Hepatocyte (in vitro differentiated cells): ENCODE measurements at places on chromosomes 2 and 18. TPM values are rescaled to one million over a fixed set of nuclear protein-coding genes. Genes with fewer than 3 reads are reported as not detected.

Gene POTEC
- total RNA-seq, result not detected in 2 replicates

Gene CDKL4
- 0.10 and 1.8 TPM in 2 replicates for total RNA-seq

Gene CDH19
- not detected in 2 replicates for total RNA-seq

Gene GULP1
- 135 TPM in 2 replicates for total RNA-seq

Gene PRKCE
- total RNA-seq, result 6.1 and 11.9 TPM in 2 replicates

Gene C2orf66
- 0.07 TPM in 1 of 2 replicates, not detected in the other for total RNA-seq

Gene SANBR
- total RNA-seq, result 5.8 and 8.0 TPM in 2 replicates

Gene POTEE
- 6.9 and 9.6 TPM in 2 replicates for total RNA-seq

Gene SCYGR6
- total RNA-seq, result not detected in 2 replicates

DNA sequence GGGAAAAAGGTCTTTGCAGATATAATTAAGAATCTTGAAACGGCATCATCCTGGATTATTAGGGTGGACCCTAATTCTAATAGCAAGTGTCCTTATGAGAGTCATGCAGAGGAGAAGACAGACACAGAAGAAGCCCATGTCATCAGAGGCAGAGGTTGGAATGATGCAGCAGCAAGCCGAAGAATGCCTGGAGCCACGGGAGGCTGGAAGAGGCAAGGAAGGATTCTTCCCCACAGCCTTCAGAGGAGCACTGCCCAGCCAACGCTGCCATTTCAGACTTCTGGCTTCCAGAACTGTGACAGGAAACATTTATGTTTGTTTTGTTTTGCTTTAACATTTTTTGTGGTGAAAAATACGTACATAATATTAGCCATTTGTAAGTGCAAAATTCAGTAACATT lies 72.3 kb downstream of the MCFD2 start:
- no peaks in the 10 kb centered on the region for H3K36me3 ChIP-seq
- H3K27ac ChIP-seq, result no peak overlapping the region
- no peaks in the 10 kb centered on the region for H3K27me3 ChIP-seq
- H3K4me3 ChIP-seq, result no peak overlapping the region
- peaks cover 29% of the 10 kb centered on the region for H3K4me1 ChIP-seq

GRCh38 chr2:173349287-173349686 lies 5.4 kb upstream of the CDCA7 start:
- no peaks in the 10 kb centered on the region for H3K36me3 ChIP-seq
- peaks cover 12% of the 10 kb centered on the region for H3K4me1 ChIP-seq
- H3K27me3 ChIP-seq, result no peaks in the 10 kb centered on the region
- DNase-seq, result no peak
- H3K27ac ChIP-seq, result no peak overlapping the region

GRCh38 chr2:54233832-54234649 lies 22.0 kb downstream of the TSPYL6 start:
- no peak for DNase-seq
- no peak overlapping the region for H3K4me3 ChIP-seq
- H3K27ac ChIP-seq, result no peak overlapping the region
- H3K36me3 ChIP-seq, result no peaks in the 10 kb centered on the region

GRCh38 chr18:59270689-59271257 lies 2.5 kb downstream of the RAX start:
- H3K27ac ChIP-seq, result no peak overlapping the region
- peaks cover 17% of the 10 kb centered on the region for H3K4me1 ChIP-seq
- peaks cover 98% of the 10 kb centered on the region for H3K27me3 ChIP-seq
- no peak for DNase-seq

DNA sequence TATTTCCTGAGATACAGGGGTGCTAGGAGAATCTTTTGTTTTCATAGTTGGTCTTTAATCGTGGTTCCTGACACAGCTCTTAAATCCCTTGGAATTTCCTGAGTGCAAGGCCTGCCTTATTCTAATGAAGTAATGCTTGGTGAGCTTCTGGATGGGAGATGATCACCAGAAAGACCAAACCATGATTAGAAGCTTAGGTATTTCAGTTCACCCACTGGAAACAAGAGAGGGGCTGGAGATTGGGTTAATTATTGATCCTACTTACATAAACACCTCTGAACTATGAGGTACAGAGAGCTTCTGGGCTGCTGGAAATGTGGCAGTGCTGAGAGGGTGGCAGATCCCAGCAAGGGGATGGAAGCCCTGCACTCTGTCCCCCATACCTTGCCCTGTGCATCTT lies 406.8 kb downstream of the THSD7B start:
- no peaks in the 10 kb centered on the region for H3K27me3 ChIP-seq
- H3K36me3 ChIP-seq, result no peaks in the 10 kb centered on the region
- H3K4me3 ChIP-seq, result no peak overlapping the region
- peak overlapping the region; percentile 54 for H3K27ac ChIP-seq

GRCh38 chr2:158125756-158126498 lies 24.3 kb downstream of the UPP2 start:
- no peak for DNase-seq
- H3K4me3 ChIP-seq, result no peak overlapping the region
- H3K27ac ChIP-seq, result peak overlapping the region; percentile 44
- no peaks in the 10 kb centered on the region for H3K27me3 ChIP-seq
- peaks cover 42% of the 10 kb centered on the region for H3K4me1 ChIP-seq

GRCh38 chr2:10668402-10669012 lies 21.3 kb downstream of the NOL10 start:
- no peak overlapping the region for H3K4me3 ChIP-seq
- H3K36me3 ChIP-seq, result no peaks in the 10 kb centered on the region
- no peak overlapping the region for H3K27ac ChIP-seq
- peak; percentile 83 for DNase-seq
- no peaks in the 10 kb centered on the region for H3K4me1 ChIP-seq

- no peak overlapping the region for H3K4me3 ChIP-seq
- peaks cover 98% of the 10 kb centered on the region for H3K27me3 ChIP-seq
- no peak for DNase-seq
- H3K4me1 ChIP-seq, result peaks cover 6% of the 10 kb centered on the region
- H3K36me3 ChIP-seq, result no peaks in the 10 kb centered on the region
These were observed 1.2 kb downstream of the TLX2 start for GRCh38 chr2:74515271-74515980.

GRCh38 chr2:4190548-4190947 lies 487.2 kb downstream of the DCDC2C start:
- no peaks in the 10 kb centered on the region for H3K27me3 ChIP-seq
- no peak overlapping the region for H3K27ac ChIP-seq
- no peaks in the 10 kb centered on the region for H3K36me3 ChIP-seq
- no peaks in the 10 kb centered on the region for H3K4me1 ChIP-seq
- H3K4me3 ChIP-seq, result no peak overlapping the region

DNA sequence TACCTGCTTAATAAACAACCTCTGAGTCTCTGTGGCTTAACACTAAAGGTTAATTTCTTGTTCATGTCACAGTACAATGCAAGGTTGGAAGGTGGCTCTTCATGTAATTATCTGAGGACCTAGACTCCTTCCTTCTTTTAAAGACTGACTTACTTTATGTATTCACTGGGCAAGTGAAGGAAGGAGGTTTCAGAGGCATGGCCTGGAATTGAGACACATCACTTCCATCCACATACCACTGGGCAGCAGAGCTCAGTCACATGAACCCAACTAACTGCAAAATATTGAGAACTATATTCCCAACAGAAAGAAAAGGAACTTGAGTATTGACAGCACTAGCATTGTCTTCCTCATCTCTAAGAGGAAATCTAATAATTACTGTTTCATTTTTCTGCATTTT lies 57.5 kb upstream of the FN1 start:
- H3K36me3 ChIP-seq, result no peaks in the 10 kb centered on the region
- H3K27me3 ChIP-seq, result no peaks in the 10 kb centered on the region
- no peak for DNase-seq
- H3K4me3 ChIP-seq, result no peak overlapping the region
- no peaks in the 10 kb centered on the region for H3K4me1 ChIP-seq

DNA sequence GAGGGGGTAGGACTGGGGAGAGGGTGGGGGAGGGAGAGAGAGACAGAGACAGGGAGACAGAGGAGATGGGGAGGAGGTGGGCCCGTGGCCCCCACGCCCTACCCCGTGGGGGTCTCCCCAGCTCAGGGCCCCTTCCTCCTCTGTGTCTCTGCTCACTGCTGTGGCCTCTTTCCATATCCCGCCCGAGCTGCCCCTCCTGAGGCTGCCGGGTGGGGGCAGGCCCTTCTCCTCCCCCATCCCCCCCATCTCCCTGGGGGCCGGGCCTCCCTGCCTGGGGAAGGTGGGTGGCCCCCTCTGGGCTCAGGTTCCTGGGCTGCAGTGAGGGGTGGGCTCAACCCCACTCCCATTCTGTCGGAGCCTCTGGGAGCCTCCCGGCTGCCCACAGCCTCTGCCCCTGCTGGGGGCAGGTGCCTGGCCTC lies 332 bp upstream of the PDCD1 start:
- no peaks in the 10 kb centered on the region for H3K27me3 ChIP-seq
- no peak overlapping the region for H3K27ac ChIP-seq
- no peaks in the 10 kb centered on the region for H3K36me3 ChIP-seq
- peaks cover 7% of the 10 kb centered on the region for H3K4me1 ChIP-seq
- DNase-seq, result no peak
- no peak overlapping the region for H3K4me3 ChIP-seq

- H3K4me3 ChIP-seq, result no peak overlapping the region
- H3K36me3 ChIP-seq, result no peaks in the 10 kb centered on the region
- H3K27me3 ChIP-seq, result no peaks in the 10 kb centered on the region
- peak overlapping the region; percentile 58 for H3K27ac ChIP-seq
These were observed 91.4 kb downstream of the GALNT1 start for GRCh38 chr18:35672897-35673296.
